Sigmoid colon (tissue), 7 donors: ENCODE measurements at places on chromosomes 6 and 20. TPM values are rescaled to one million over a fixed set of nuclear protein-coding genes. Genes with fewer than 3 reads are reported as not detected.
A peak's percentile ranks its signal among the peaks of the same experiment; 100 is the strongest.

- no peak for DNase-seq
Measured at GRCh38 chr20:33108661-33109060, 29.2 kb downstream of the BPIFB4 start.

Gene HFE
- polyA plus RNA-seq = 1.6 TPM

DNA sequence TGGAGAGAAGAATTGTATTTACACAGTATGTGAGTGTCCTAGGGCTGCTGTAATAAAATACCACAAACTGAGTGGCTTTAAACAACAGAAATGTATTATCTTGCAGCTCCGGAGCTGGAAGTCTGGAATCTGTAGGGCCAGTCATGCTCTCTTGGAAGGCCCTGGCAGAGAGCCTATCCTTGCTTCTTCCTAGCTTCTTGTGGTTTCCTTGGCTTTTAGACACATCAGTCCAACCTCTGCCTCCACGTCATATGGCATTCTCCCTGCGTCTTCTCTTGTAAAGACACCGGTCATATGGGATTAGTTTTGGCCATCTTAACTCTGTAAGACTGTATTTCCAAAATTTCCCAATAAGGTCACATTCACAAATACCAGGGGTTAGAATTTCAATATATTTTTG is 10.8 kb downstream of the FNDC1 start:
- DNase-seq = no peak

DNA sequence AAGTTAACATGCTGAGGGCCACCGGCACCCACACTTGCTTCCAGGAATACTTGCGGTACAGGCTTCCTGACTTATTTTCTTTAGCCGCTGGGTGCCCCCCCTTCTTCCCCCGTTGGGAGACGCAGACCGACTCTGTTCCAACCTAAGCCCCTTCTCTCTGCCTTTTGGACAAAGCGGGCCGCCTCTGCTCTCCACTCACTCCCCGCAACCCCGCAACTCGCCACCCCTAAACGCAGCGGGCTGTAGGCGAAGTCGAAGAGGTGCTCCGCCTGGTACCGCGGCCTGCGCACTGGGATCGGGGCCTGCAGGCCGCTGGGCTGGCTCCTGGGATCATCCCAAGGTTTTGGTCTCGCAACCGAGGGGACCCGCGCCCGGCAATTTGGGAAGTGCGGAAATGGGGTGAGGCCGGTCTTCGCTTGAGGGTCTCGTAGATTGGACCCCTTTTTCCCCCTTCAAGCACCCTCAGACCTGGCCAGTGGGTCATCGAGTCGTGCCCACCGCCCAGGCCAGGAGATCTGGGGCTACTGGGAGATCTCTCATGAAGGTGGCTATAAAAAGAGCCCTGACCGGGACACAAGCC is 4.7 kb upstream of the FOXF2 start:
- DNase-seq = no peak

- DNase-seq = peak; percentile 91
Measured at GRCh38 chr20:57212534-57213276, 53.7 kb downstream of the BMP7 start.

DNA sequence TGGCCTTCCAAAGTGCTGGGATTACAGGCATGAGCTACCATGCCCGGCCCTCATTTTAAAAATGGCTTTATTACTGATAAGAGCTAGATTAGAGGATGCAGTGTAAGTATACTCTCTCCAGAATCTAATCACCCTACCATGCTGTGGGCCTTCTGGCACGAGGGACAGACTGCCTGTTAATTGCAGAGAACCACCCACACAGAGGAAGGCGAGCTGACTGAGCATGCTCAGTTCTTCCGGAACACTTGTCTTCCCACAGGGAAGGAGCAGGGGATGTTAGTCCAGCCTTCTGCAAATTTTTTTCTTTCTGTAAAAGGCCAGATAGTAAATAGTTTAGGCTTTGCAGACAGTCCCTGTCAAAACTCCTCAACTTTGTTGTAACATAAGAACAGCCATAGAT is 48.9 kb downstream of the ALDH5A1 start:
- DNase-seq = no peak

- DNase-seq = peak; percentile 85
Measured at GRCh38 chr6:35736253-35736894, 458 bp upstream of the ARMC12 start.

GRCh38 chr6:25171301-25171700 is 107.9 kb upstream of the CARMIL1 start:
- no peak for DNase-seq

- DNase-seq = peak; percentile 78
Measured at GRCh38 chr6:34235307-34236130, 1.2 kb upstream of the HMGA1 start.

GRCh38 chr6:25883536-25883935 is 9.5 kb upstream of the SLC17A3 start:
- no peak for DNase-seq

Gene ZDHHC14
- polyA plus RNA-seq = 2.4 TPM

Gene INSM1
- 1.4 TPM for polyA plus RNA-seq

Gene WFDC5
- 0.39 TPM for polyA plus RNA-seq

GRCh38 chr20:50020288-50020687 is 37.5 kb downstream of the SNAI1 start:
- DNase-seq = no peak

- DNase-seq = no peak
Measured at GRCh38 chr20:63937596-63937995, 18.6 kb downstream of the UCKL1 start.

GRCh38 chr6:26485112-26485780 is 14.9 kb upstream of the BTN1A1 start:
- DNase-seq = no peak

DNA sequence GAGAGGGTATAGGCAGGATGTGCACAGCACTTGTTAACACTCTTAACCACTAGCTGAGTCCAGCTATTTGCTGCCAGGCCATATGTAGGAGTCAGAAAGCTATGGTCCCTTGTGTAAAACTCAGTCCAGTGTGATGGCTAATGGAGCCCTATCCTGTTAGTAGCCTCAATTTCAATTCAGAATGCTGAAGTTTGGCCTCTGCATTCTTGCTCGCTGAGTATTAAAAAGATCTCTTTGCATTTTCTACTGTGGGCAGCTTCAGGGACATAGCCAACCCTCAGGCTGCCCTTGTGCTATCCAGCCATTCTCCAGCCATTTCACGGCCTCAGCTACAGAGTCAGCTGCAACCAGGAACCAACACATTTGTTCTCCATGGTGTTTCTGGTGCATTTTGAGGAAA is 92.5 kb downstream of the SPTLC3 start:
- no peak for DNase-seq

DNA sequence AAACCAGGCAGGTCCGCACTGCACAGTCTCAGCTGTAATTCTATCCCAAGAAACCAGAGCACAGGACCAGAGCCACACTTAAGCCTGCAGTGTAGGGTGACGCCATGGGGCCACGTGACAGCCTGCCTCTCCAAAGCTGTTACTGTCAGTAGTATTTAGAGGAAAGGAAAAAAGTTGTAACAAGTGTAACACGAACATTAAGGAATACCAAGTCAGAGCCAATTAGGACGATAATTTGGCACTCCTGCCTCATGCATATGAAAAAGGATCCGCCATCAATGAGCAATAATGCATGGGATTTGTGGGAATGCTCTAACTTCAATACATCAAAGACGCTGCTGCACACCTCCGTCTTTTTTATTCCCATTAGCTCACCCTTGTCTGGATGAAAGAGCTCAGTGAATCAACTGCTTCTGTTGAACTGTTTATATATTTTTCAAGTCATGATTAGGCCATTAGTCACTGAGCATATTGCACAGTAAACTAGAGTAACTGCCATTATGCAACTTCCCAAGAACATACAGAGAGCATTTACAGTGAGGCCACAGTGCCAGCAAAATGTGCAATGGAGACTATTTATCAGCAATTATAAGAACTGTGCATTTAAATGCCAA is 79.9 kb downstream of the ATXN1 start:
- no peak for DNase-seq

DNA sequence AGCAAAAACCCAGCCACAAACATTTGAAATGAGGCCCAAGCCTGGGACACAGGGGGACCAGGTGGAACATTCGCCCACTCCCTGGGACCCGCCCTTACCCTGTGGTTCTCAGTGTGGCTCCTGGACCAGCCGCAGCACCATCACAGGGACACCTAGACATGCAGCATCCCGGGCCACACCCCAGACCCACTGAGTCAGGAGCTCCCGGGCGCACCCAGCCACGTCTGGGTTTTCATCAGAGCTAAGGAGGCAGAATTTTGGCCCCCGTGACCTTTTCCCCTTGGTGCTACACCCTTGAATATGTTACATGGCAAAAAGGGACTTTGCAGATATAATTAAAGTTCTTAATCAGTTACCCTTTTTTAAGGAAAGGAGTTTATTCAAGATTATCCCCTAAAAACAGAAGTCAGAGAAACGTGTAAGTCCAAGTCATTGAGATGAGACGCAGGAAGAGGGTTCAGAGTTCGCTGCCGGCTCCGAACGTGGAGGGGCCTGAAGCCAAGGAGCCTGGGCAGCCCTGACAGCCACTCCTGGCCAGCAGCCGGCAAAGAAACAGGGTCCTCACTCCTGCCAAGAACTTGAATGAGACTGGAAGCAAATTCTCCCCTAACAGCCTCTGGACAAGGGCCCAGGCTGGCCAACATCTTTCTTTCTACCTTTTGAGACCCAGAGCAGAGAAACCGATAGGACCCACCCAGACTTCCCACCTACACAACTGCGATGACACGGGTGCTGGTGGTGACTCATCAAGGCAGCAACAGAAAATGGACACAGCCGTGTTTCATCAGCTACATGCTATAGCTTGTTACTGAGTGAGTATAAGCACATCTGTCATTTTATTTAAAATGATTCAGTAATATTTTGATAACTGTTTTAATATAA is 25.3 kb downstream of the BFSP1 start:
- DNase-seq = peak; percentile 65

GRCh38 chr20:58851221-58851968 is 693 bp upstream of the GNAS-AS1 start:
- no peak for DNase-seq

Gene TBC1D22B
- 8.6 TPM for polyA plus RNA-seq

DNA sequence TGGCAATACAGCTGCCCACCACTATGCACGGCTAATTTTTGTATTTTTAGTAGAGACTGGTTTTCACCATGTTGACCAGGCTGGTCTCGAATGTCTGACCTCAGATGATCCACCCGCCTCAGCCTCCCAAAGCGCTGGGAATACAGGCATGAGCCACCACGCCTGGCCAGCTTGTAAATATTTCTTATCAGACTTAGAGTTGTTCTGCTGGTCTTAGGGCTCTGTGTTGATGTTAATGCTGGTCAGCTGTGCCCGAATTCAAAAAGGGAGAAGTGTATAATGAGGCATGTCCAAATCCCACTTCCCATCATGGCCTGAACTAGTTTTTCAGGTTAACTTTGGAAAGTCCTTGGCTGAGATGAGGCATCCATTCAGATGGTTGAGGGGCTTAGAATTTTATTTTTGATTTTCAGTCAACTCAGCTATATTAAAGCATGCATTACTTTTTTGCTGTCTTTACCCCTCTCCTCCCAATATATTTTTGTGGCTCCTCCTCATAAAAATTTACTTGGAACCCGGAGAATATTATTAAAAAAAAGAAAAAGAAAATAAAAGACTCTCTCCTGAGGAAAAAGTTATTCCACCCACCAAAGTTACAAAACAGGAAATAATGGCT is 47.7 kb downstream of the ADAT2 start:
- no peak for DNase-seq

DNA sequence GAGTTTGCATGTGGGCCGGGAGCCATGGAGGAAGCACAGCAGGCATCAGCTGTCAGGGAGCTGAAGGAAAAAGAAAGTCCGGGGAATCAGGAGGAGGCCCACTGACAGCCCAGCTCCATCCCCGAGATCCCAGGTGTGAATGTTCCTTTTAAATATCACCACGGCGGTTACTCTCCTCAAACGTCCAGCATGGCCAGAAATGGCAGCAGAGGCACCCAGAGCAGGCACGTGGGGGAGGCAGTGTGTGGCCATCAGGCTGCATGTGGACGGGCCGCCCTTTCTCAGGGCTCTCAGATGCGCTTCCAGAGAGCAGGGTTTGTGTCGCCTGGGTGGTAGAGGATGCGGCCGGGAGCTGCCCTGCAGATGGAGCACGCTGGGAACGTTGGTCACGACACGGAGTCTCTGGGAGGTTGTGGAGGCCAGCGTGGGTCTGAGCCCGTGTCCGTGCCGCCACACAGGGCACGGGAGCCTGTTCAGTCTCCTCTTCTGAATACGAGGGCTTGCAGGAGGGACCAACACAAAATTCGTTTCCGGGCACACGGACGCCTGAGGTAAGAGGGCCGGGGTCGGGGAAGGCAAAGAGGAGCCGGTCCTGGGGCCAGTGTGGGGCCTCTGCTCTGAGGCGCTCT is 45.3 kb upstream of the DACT2 start:
- DNase-seq = peak; percentile 67

Gene EEF1A2
- polyA plus RNA-seq = 2.8 TPM

DNA sequence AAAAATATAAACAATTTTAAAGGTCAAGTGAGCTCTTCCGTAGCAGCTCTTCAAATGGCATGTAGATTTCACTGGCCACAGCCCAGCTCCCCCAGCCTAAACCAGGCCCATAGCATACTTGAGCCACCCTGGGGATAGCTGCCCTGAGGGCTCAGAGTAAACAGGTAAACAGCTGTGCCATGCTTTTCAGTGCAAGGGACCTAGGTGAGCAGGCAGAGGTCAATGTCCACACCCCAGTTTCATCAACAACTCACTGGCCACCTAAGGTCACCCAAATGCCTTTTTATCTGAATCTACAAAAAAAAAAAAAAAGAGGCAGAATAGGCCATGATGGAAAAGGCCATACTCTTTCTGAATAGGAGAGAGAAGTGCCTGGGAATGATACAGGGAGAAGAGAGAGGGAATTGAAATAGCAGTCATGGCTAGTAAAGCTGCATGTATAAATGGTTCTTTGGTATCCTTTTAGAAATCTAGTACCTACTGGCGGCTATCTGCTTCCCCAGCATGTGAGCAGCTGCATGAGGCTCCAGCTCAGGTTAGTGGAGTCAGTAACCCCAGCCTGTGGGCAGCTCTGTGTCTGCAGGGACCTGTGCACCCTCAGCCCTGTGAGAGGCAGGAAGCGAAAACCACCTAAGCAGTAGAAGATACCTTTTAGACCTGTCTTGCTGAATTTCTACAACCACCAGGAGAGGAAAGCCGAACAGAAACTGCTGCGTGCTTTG is 77.0 kb downstream of the FOXA2 start:
- DNase-seq = no peak

- DNase-seq = no peak
Measured at GRCh38 chr20:48295445-48295903, 510.2 kb upstream of the SULF2 start.
